Fibroblast of upper back skin (primary cell): ENCODE measurements at places on chromosomes 2 and 18.
A peak's percentile ranks its signal among the peaks of the same experiment; 100 is the strongest.

DNA sequence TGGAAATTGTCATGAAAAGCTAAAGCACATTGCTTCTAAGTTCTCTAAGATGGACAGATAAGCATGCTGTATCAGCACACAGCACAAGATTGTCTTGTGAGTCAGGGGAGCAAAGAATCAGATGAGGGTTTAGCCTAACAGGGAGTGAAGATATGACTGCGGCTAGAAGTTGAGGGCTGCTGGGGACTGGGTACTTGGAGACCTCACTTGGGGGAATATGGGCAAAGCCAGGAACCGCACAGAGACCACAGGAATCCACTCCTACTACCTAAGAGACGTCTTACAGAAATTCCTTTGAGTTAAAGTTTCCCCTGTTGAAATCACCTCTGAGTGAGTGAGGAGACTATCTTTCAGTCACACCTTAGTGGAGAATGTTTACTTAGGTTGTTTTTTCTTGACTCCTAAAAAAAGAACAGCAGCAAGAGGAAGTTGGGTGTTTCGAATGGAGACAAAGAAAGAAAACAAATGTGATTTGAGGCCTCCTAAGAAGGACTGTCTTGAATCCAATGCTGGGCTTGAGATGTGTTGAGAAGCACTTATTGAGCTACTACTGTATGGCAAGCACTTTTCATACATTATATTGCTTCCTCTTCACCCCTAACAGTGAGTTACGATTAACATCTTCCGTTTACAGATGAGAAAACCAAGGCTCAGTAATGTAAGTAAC lies 100.7 kb downstream of the ANKRD44 start:
- no peak for DNase-seq

GRCh38 chr2:184114439-184114838 lies 483.9 kb upstream of the ZNF804A start:
- no peak for DNase-seq

GRCh38 chr2:144424559-144425240 lies 95.2 kb downstream of the ZEB2 start:
- DNase-seq = no peak

DNA sequence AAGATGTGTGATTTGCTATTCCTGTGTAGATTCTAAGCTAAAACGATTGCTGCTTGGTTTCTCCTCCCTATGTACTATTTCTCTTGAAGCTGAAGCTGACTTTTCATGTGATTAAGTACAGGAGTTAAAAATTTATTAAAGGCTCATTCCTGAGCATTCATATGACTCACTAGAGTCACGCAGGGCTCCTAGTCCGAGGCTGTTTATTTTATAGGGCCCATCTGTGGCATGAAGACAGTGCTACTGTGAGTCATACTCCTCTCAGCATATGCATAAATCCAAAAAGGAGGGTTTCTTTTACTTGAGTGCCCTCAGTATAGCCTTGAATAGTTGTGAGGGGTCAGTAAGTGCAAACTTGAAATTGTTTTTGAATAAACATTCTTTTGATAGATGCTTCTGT lies 378.8 kb downstream of the PTPRM start:
- peak; percentile 95 for DNase-seq

GRCh38 chr2:233820774-233821105 lies 33.6 kb downstream of the HJURP start:
- no peak for DNase-seq

GRCh38 chr2:198356157-198356556 lies 551.8 kb downstream of the PLCL1 start:
- DNase-seq = no peak

- DNase-seq = no peak
These were observed 142.8 kb downstream of the TMEM17 start for GRCh38 chr2:62363166-62363565.

DNA sequence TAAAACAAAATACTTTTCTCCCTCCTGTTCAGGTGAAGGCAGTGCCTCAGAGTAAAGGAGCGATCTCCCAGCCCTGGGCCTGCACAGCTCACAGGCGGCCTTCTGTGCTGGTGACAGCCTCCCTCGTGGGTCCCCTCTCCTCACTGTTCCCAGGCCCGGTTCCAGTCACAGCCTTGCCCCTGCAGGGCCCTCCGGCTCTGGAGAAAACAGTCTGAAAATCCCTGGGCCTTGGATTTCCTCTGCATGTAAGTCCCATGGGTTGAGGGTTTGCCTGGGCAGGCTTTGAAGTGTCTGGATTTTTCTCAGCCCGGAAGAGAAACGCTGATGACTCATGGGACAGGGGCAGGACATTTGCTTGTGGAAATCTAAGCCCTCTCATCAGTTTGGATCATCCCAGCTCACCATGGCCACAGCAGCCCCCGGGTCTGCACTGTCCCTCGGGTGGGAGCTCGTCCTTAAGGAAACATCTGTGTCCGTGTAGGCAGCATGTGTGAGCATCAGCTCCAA lies 186.1 kb upstream of the RAB12 start:
- DNase-seq = peak; percentile 69

DNA sequence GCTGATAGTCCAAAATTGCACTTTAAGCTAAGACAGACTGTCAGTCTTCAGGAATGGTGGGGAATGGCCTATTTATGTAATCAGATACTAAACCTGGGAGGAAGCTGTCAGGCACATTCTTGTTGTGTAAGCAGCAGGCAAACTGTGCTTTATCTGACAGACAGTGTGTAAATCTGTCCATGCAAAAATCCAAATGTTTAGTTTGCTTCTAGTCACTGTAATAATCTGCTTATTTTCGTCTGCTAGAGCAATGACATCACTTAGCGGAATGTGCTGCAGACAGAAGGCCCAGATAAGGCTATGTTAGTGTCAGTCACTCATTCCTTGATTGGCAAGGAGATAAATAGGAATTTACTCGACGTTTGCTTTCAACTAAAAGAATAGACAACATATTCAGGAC lies 263.5 kb downstream of the ZNF407 start:
- peak; percentile 13 for DNase-seq

DNA sequence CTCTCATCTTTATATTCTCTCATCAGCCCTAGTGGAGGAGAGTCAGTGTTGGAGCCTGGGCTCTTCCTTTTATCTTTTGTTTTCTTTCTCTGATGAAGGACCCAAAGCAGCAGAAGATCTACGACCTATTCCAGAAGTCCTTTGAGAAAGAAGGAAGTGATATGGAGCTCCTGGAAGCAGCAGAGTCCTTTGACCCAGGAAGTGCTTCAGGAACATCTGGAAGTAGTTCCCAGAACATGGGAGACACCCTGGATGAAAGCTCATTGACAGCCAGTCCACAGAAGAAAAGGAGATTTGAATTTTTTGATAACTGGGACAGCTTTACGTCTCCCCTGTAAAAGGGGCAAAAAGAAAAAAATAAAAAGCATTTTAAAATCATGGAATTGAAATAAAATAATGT lies 16.0 kb upstream of the RPL37A start:
- DNase-seq = no peak

DNA sequence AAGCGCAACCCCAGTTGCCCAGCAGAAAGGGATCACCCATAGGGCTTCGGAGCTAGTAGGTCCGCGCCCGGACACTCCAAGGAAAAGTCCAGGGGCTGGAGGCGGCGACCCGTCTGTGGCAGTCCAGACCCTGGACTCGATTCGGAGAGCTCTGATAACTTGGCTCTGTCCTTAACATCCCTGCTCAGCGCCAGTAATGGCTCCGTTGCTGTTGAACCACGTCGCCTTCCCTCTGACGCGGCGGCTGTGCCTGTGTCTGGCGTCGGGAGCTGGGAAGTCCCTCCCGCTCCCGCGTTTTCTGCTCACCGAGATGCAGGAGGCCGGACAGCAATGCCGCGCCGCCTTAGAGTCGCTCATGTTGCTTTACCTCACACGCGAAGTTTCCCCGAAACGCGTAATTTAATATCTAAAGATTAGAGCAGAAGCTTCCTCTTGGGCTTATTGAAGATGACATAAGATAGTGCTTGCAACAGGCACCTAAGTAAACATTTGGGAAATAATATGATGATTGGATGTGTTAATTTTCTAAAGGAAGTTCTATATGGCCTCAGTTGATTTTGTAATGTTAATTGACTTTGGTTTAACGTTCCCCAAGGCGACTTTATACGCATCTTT lies 1.3 kb upstream of the ZBTB14 start:
- DNase-seq = peak; percentile 85

DNA sequence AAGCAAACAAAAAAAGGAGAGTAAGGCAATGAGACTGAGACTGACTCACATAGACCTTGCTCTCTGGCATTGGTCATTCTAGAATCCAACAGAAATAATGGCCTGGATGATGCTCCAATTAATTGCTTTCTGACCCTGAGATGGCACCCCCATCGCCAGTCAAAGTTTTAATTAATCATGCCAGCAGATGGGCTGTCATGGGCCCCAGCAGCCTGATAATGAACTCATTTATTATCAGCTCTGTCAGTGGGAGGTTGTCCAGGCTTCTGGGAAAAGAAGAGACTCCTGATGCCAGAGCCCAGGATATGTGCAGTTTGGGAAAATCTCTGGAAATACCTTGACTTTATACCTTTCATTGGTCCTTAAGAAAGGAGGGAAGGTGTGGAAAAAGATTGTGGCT lies 115.2 kb downstream of the XRCC5 start:
- DNase-seq = no peak

GRCh38 chr18:48137374-48138081 lies 207.1 kb upstream of the SMAD2 start:
- DNase-seq = no peak

DNA sequence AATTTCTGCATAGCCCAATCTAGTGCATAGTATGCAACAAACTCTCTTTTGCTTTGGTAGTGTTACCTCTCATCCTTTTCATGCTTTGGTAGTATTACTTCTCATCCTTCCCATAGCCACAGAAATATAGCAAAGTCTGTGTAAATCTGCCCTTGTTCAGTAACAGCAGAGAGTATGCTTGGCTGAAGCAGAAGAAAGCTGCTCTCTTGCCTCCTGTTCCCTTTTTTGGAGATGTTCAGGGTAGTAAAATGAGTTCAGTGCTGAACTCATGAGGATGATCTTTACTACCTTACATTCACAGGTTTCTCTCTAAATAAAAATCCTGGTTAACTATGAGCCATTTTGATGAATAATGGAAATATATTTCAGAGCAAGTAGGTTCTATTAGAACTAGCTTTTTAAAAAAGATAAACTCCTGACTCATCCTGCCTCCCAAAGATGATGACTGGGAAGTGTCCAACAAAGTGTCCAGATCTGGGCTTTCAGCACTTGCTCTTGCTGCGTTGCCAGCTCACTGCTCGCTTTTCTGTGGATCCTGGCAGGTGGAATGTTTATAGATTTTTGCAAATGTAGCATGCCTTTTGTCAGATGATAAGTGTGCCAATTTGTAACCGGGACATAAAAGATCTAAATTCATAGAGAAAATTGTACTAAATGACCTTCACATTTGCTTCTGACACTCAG lies 29.4 kb upstream of the CHMP3 start:
- peak; percentile 4 for DNase-seq

DNA sequence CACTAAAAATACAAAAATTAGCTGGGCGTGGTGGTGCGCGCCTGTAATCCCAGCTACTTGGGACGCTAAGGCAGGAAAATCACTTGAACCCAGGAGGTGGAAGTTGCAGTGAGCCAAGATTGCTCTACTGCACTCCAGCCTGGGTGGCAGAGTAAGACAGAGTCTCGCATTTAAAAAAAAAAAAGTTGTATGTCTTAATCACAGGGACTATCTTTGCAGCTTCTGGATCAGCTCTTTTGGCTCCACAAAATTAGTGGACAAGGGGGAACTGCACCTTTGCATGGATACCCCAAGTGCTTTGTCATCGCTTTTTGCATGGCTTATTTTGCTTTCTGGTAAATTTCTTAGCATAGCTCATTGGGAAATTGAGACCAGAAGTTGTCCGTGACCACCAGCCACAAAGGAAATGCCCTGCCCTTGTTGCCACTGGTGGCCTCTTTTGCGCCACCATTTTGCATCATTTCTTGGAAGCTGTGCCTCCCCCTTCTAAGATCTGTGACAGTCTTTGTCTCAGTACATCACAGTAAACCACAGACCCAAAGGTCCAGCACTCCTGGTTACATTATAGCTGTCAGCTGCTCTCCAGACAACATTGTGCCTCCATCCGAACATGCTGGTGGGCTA lies 43.9 kb upstream of the PCBP1 start:
- no peak for DNase-seq

- no peak for DNase-seq
These were observed 40.3 kb upstream of the IGFBP5 start for GRCh38 chr2:216735668-216736067.

DNA sequence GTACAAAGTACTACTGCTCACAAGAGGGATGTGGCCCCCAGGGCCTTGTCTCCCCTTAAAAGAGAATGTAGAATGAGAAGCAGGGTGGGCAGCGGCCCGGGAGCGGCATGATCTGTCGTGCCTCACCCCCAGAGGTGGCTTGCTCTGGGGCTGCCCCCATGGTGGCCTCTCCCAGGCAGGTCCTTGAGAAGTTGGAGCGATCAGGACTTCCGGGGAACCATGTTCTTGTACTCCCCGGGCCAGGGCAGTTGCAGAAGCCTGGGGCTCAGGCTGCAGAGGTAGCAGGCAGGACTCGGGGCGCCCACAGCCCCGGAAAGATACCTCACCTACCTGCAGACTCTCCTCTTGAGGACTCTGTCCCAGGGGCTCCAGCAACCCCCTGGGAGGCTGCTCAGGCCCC lies 62.6 kb downstream of the CYP26B1 start:
- DNase-seq = no peak

- DNase-seq = peak; percentile 60
These were observed 519.2 kb upstream of the SPHKAP start for GRCh38 chr2:228700638-228701037.

DNA sequence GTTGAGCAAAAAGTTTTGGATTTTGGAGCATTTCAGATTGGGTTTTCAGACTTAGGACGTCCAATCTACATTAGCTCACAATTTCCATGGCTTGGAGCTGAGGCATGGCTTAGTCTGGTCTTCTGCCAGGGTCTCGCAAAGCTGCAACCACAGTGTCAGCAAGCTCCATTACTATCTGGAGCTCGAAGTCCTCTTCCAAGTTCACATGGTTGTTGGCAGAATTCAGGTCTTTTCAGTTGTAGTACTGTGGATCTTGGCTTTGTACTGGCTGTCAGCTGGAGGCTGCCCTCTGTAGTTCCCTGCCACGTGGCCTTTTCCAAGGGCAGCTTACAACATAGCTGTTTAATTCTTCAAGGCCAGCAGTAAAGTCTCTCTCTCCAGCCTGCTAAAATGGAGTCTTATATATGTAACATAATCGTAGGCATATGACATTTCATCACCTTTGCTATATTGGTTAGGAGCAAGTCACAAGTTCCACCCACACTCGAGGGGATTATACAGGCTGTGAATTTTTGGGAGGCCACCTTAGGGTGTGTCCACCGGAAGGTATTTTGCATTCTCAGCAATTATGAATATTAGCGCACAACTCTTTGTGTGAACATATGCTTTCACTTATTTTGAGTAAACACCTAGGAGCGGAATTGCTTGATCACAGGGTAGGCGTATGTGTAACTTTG lies 41.5 kb upstream of the EPC2 start:
- no peak for DNase-seq

DNA sequence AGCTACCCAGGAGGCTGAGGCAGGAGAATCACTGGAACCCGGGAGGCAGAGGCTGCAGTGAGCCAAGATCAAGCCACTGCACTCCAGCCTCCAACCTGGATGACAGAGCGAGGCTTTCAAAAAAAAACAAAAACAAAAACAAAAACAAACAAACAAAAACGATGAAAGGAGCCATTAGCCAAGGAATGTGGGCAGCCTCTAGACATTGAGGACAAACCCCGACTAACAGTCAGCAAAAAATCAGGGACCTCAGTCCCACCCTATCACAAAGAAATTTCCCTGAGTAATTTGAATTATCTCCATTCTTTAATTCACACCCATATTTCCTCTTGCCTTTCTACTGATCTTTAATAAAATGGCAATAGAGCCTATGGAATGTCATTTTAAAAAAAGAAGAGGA lies 75.8 kb downstream of the MBD2 start:
- DNase-seq = no peak
